ENCODE measurements at places on chromosomes 7 and 10.

GRCh38 chr7:105011141-105011830, 2.7 kb upstream of the KMT2E start:
- DNase-seq: no peak

DNA sequence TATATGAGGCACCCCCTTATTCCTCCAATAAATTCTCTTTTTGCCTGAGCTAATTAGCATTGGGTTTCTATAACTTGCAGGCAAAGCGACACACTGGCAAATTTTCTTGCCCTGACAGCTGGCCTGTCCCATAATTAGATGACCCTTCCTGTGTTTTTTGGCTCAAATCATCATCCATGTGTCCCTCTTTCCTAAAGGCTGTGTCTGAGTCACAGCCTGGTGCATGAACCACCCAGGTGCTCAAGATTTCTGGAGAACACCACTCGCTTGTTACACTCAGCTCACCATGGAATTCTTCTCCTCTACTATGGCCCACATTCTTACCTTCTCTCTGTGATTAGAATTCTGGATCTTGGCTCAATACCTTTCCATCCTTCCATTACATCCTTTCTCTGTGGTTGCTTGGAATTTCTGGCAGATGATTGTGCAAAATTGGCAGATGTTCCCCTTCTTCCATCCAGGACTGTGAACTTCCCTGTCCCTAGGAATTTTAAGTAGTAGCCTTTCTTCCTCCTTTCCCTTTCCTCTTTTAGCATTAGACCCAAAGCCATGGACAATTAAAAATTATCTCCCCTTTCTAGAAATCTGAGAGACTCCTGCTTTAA, 116.0 kb upstream of the ANKRD1 start:
- DNase-seq: no peak

GRCh38 chr10:64444163-64444562, 923.0 kb downstream of the REEP3 start:
- DNase-seq: no peak

GRCh38 chr7:142602183-142602582, 147.1 kb upstream of the PRSS1 start:
- no peak for DNase-seq

- DNase-seq: no peak
Measured at GRCh38 chr10:63666836-63667383, 145.7 kb downstream of the REEP3 start.

DNA sequence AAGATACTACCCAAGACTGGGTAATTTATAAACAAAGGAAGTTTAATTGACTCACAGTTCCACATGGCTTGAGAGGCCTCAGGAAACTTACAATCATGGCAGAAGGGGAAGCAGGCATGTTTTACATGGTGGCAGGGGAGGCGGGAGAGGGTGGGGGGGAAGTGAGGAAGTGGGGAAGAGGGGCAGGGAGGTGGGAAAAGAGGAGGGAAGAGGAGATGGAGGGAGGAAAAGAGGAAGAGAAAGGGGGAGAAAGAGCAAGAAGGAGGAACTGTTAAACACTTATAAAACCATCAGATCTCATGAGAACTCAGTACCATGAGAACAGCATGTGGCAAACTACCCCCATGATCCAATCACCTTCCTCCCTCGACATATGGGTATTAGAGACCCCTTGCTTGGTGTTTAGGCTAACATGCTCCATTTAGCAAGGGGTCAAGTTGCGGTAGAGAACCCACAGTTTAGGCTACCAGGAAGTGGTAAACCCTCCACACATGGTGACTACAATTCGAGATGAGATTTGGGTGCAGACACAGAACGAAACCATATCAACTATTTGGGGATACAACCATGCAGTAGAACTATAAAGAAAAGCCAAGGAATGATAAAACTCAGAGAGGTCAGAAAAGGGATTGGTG, 3.5 kb upstream of the LMBR1 start:
- DNase-seq: no peak

DNA sequence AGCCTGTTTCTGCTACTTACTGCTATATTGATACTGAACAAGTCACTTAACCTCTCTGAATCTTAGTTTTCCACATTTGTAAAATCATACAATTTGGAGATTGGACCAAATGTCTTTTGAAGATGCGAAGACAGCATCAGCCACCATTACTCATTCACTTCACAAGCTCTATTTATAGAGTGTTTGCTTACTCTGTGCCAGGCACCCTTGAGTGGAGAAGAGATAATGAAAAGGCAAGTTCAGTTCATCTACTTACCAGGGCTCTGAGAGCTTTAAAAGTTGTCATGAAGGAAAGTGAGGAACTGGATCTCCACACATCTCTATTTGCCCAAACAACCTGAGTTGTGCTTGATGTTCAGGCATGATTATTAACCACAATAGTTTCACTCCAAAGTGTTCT, 277.5 kb downstream of the CSTF2T start:
- DNase-seq: no peak

DNA sequence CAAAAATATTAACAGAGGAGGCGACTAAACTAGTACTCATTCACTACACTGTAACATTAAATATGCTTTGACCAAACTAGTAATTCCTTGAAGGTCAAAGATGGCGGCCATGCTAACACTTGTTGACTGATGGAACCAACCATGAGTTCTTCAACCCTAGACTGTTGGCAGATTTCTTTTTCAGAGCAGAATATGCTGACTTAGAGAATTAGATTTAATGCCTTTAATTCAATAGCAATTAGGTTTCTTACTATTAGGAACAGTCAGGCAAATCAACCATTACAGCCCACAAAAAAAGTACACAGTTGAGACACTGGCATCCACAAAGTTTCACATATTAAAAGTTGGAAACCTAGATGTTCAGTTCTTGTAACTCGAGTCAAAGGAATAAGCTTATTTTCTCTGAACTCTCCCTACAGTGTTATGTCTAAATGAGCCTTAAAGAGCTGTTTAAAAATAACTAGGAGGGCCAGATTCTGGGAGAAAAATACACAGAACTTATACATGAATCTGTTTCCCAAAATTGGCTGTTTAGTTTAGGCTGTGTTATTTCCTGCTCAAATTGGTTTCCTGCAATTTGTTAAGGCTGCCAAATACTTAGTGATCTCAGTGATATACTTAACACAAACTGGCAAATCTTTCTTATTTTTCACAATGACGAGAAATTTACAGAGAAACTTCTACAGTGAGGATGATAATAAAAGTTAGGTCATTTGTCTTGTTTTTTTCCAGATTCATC, 17.6 kb downstream of the CHCHD3 start:
- DNase-seq: no peak

GRCh38 chr7:34846976-34847375, 189.0 kb downstream of the NPSR1 start:
- no peak for DNase-seq

- DNase-seq: no peak
Measured at GRCh38 chr10:127299956-127300689, 103.7 kb upstream of the INSYN2A start.
